ENCODE measurements at places on chromosomes 12 and 14.

DNA sequence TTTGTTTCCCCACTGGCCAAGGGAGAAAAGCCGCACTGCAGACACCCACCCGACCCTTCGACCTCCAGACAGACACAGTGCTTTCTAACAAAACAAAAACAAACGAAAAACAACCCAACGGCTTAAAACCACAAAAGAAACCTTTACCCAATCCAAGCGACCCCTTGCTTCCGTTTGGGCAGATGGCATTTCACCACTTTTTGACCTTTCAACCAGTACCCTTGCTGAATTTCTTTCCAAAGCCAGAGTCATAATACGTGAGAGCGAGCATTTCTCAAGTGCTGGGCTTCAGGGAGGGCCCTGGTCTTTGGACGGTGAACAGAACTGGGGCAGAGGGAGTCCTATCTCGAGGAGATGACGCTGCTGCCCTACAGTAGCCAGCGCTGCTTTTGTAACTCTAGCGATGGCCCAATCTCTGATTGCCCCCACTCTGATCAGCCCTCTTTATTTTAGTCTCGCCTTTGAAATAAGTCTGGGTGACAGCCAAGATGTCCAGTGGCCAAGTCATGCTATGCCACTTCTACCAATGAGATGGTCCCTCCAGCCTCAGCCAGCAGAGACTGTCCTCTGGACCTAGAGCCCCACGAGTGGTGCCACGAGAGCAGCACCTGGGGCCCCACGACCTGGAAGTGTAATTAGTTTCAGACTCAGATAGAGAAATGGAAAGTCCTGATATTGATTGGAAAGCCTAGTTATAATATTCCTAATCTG is 21.9 kb upstream of the ADIPOR2 start:
- no peak overlapping the region for H3K4me3 ChIP-seq
- H3K27ac ChIP-seq = peak overlapping the region; percentile 43
- H3K4me1 ChIP-seq = peaks cover 46% of the 10 kb centered on the region
- DNase-seq = no peak
- H3K36me3 ChIP-seq = peaks cover 3% of the 10 kb centered on the region
- H3K27me3 ChIP-seq = no peaks in the 10 kb centered on the region

DNA sequence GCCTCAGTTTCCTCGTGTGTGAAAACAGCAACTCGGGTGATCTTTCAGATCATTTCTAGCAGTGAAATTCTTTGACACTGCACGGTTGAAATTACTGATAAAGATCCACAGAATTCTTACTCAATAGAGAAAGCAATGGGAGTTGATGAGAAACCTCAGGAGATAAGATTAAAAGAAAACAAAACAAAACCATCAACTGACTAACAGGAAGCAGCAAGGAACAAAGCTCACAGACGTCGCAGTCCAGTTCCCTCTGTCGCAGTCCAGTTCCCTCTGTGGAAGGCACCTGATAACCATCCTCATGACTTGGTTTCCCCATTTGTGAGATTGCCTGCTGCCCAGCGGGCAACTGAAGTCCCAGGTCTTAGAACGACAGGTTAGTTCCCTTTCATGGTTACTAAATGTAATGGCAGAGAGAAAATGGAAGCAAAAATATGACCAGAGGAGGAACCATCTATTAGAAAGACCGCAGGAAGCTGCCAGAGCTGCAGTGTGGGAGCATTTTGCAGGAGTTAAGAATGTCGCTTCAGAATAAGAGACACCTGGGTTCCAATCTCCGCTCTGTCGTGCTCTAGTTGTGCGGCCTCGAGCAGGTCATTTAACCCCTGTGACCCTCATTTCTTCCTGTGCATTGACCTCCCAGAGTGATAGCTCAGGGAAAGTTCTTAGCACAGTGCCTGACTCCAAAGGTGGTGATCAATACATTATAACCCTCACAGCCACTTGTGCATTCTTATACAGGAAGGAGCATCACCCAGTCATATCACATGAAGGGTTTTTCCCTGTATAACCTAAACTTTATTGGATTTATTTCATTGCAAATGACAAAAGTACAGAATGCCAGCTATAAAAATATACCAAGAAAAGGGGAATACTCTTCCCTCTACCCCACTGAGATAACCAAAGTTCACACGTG is 5.1 kb upstream of the MED13L start:
- peaks cover 27% of the 10 kb centered on the region for H3K4me1 ChIP-seq
- no peak for DNase-seq
- peak overlapping the region; percentile 71 for H3K27ac ChIP-seq
- H3K36me3 ChIP-seq = no peaks in the 10 kb centered on the region

GRCh38 chr12:23093488-23093887 is 468.5 kb downstream of the ETNK1 start:
- no peak overlapping the region for H3K27ac ChIP-seq
- no peaks in the 10 kb centered on the region for H3K4me1 ChIP-seq
- no peak for DNase-seq
- H3K4me3 ChIP-seq = no peak overlapping the region

DNA sequence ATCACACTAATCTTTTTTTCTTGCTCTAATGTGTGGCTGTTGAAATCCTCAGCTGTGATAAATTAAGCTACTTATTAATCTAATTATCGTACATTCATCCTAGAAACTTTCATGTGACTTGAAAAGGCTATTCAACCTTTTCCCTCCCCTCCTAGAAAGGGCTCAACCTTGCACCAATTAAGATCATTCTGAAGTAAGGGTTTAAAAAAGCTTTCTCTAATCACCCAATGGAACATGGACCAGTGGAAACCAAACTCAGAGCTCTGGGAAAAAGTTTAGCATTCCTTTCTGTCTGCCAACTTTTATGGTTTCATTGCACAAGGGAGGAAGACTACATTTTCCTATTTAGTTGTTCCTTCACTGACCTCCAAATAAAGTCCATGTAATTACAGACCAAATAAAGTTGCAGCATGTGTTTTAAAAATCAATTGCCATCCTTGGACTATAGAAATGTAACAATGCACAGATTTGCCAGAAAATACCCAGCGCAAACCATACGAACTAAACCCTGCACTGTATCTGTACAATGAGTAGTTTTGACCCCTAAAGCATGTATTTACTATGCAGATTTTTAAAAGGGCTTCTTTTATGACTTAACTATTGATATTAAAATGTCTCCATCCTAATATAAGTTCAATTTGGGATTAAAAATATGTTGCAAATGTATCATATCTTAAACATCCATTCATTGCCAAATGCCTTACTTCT is 142.6 kb upstream of the OTX2 start:
- H3K36me3 ChIP-seq = no peaks in the 10 kb centered on the region
- H3K4me3 ChIP-seq = no peak overlapping the region
- peaks cover 2% of the 10 kb centered on the region for H3K27me3 ChIP-seq
- H3K27ac ChIP-seq = no peak overlapping the region
- DNase-seq = no peak

DNA sequence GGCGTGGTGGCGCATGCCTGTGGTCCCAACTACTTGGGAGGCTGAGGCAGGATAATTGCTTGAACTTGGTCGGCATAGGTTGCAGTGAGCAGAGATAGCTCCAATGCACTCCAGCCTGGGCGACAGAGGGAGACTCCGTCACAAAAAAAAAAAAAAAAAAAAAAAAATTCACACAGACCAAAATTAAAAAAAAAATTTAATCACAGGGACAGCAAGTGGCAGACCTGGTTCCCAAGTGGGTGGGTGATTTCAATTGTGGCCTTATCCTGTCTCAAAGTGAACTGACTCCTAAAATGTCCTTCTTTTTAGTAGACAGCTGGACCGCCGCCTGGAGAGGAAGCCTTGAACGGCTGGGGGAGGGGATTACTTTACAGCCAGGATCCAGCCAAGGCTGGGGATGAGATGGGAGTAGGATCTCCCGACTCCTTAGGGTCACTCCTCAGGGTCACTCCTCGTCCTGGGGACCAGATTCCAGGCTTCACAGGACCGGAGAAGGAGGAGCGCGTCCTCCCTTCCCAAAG is 1.5 kb upstream of the KCNH3 start:
- H3K36me3 ChIP-seq = no peaks in the 10 kb centered on the region
- H3K4me1 ChIP-seq = peaks cover 31% of the 10 kb centered on the region
- no peak for DNase-seq
- peak overlapping the region; percentile 69 for H3K4me3 ChIP-seq
- peaks cover 44% of the 10 kb centered on the region for H3K27me3 ChIP-seq

DNA sequence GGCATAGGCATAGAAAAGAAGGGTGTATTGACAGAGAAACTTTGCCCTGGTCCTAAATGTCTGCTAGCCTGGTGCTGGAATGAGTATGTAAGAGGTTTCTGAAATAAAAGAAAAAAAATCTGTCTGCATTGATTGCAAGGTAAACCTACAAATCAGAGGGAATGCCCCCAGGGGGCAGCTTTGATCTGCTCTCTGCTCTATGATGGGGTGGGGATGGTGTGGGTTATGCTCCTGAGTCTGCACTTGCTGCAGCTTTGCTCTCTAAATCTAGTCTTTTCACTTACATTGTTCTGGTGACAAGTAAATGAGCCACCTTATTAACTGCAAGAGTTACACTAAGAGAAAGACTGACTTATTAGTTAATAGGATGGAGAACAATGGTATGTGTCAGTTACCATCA is 468.4 kb upstream of the STXBP6 start:
- no peaks in the 10 kb centered on the region for H3K27me3 ChIP-seq
- H3K27ac ChIP-seq = no peak overlapping the region
- DNase-seq = no peak
- H3K36me3 ChIP-seq = no peaks in the 10 kb centered on the region
- no peaks in the 10 kb centered on the region for H3K4me1 ChIP-seq

GRCh38 chr12:1794440-1795090 is 25.8 kb upstream of the LRTM2 start:
- DNase-seq = no peak
- peaks cover 34% of the 10 kb centered on the region for H3K4me1 ChIP-seq
- H3K4me3 ChIP-seq = no peak overlapping the region
- H3K27me3 ChIP-seq = no peaks in the 10 kb centered on the region
- no peak overlapping the region for H3K27ac ChIP-seq

All from activated CD4-positive, alpha-beta T cell treated with anti-CD3 and anti-CD28 coated beads, Interleukin-2, amount 10 ng/mL, durations not matched to agents 7 days and 5 days (primary cell).